CD4-positive, alpha-beta memory T cell (primary cell): ENCODE measurements at places on chromosomes 2 and 18. TPM values are rescaled to one million over a fixed set of nuclear protein-coding genes. Genes with fewer than 3 reads are reported as not detected.

GRCh38 chr2:124149571-124149970 lies 124.5 kb downstream of the CNTNAP5 start:
- DNase-seq: no peak

Gene TXNDC2
- not detected for total RNA-seq

GRCh38 chr2:84914334-84914733 lies 8.9 kb downstream of the TMSB10 start:
- no peak for DNase-seq

Gene CERKL
- total RNA-seq: 0.11 TPM
